ENCODE measurements at places on chromosomes 7 and 10. TPM values are rescaled to one million over a fixed set of nuclear protein-coding genes. Genes with fewer than 3 reads are reported as not detected.

Gene TBATA
- not detected for total RNA-seq

Gene GPR85
- 3.4 TPM for total RNA-seq

Gene DOCK4
- 60.3 TPM for total RNA-seq

Gene MYOZ1
- total RNA-seq = 0.64 TPM

Gene TAS2R4
- total RNA-seq = 1.0 TPM

Gene PRKG1
- 52.7 TPM for total RNA-seq

Gene AUTS2
- total RNA-seq = 300 TPM

Gene PKD2L1
- total RNA-seq = 0.44 TPM

Gene MACC1
- total RNA-seq = 0.29 TPM

Gene TBXAS1
- not detected for total RNA-seq

Gene TMEM176A
- total RNA-seq = 1.3 TPM

Gene CDHR1
- total RNA-seq = 6.1 TPM

Gene KLF14
- not detected for total RNA-seq

Gene INMT
- 1.7 TPM for total RNA-seq

Gene TRIM73
- total RNA-seq = 11.2 TPM

Gene FAM24B
- total RNA-seq = 15.9 TPM

Gene STAMBPL1
- total RNA-seq = 4.4 TPM

Gene TDRD1
- not detected for total RNA-seq

Gene GSTO2
- total RNA-seq = 2.0 TPM

Gene MEOX2
- 0.39 TPM for total RNA-seq

Measured in glutamatergic neuron (in vitro differentiated cells).